Activated gamma-delta T cell (primary cell): ENCODE measurements at places on chromosomes 5 and 9.

DNA sequence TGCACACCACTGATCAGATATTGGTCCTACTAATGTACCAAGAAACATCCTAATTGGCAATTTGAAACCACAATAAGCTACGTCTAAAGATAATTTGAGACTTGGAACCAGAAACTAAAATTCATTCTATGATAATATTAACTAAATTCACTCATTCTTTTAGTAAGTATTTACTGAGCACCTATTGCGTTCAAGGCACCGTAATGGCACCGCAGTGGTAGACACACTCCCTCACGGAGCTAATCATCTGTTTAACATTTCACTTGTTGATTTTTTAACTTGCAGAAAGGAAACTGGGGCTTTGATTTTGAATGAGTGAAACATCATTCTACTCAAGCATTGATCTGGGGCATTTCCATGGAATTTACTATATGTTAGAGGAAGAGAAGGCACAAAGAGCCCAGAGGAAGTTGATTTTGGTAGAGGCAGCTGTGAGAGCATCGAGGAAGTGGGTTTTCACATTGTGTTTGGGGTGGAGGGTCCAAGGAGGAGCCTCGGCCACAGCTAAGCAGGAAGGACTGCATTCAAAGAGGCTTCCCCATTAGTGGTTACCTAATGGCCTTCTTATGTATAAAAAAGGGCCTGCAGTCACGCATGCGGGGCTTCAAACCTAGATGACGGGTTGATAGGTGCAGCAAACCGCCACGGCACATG is 7.1 kb downstream of the RAPGEF1 start:
- no peak for DNase-seq

DNA sequence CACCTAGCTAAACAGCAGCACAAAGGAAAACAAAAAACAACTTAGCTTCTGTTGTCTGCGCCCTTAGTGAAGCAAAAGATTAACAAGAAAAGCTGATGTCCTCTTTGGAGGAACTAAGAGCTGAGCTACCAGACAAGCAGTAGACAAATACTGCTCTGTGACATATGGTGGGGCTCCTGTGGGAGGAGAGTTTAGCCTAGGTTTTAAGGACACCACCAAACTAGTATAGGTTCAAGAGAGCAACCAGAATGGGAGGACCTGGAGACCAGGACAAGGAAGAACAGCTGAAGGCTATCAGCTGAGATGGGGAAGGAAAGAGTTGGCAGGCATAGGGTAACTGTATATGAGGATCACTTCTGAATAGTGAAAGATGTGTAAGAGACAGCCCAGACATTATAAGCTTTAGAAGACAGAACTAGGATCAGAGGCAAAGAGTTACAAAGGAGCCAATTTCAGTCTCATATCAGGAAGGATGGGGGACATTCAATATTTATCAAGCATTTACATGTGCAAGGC is 27.2 kb downstream of the FBXW2 start:
- no peak for DNase-seq

GRCh38 chr5:172439785-172440477 is 14.4 kb downstream of the SH3PXD2B start:
- no peak for DNase-seq

GRCh38 chr5:158179271-158179670 is 320.3 kb upstream of the CLINT1 start:
- DNase-seq, result no peak

DNA sequence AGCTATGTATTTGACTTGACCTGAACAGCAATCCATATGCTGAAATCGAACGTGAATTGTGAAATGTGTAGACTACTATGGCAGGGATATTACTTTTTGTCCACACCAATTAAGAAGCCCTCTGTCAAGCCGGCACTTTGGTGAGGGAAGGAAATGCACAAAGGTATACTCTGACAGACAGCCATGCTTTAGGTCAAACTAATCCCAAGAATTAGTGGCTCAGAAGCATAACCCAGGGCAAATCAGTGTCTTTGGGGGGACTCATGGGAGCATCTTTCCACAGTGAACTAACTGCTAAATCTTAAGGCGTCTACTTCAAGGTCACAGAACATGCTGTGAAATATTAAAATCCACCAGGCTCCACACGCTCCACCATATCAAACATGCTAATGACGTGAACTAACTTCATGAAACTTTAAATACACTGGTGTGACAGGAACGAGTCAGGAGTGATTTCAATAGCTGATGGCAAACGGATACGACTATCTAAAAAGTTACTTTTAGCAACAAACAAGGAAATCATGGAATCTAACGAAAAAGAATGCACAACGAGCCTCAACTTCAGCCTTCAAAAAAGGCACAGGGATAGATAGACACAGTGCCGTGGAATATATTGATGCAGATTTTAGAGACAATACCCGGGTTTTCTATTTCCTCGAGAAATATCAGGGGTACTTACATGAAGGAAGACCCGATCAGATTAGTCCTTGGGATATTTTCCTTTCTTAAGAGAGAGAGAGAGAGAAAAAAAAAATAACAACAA is 527 bp downstream of the MEF2C start:
- DNase-seq, result no peak

DNA sequence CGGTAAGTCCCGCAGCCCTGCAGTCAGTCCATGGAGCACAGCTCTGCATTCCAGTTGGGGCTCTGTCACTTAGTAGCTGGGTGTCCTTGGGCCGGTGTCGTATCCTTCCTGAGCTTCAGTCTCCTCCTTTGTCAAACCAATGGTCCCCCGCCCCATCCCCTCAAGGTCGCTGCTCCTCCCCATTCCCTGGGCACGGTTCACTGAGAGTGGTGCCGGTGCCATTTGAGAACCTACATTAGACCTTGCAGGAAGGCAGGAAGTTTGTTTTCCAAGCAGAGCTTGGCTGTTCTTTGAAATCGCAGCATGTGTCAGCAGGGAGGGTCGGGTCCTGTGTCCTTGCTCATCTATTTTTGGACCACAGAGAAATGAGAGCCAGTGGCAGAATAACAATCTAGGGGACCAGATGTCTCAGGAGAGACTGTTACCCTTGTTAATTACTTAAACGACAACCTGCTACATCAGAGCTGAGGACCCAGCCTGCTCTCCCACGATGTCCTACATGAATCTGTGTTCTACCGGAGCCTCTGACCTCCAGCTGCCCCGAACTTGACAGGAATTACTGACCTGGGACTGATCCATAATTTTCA is 21.7 kb upstream of the BARHL1 start:
- DNase-seq, result no peak

DNA sequence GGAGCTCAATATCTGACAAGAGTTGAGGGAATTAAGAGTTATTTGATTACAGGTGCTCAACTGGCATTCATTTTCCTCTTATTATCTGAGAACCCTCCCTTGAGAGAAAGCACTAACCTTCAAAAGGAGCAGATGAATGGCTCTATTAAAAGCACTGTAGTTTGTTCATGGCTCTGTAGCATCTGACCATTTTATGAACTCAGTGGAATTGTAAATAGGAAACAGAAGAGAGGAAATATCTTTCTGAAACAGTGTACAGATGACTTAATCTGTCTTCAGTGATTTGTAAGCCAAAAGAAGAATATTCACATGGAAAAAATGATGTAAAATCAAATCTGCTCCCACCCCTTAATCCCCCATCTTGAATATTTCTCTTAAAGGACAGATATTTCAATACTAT is 810.4 kb upstream of the GRAMD2B start:
- no peak for DNase-seq

- DNase-seq, result no peak
These were observed 3.6 kb downstream of the TRIO start for GRCh38 chr5:14146725-14147124.

DNA sequence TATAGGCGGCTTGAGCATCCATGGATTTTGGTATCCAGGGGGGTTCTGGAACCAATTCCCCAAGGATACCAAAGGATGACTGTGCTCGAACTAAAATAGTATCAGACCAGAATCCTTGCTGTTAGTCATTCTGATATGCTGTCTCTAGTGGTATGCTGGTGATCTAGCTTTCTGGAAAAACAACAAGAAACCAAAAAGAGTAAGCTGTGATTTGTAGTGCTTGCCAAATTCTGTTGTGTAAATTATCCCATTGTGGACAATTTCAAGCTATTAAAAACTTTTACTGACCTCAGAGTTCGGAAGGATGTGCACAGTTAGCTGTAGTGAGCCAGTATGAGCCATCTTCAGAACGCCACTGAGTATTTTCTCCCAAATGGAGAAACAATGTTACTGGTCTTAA is 99.0 kb upstream of the FBN2 start:
- no peak for DNase-seq

- no peak for DNase-seq
These were observed 7.6 kb downstream of the PAM start for GRCh38 chr5:102762562-102763227.

DNA sequence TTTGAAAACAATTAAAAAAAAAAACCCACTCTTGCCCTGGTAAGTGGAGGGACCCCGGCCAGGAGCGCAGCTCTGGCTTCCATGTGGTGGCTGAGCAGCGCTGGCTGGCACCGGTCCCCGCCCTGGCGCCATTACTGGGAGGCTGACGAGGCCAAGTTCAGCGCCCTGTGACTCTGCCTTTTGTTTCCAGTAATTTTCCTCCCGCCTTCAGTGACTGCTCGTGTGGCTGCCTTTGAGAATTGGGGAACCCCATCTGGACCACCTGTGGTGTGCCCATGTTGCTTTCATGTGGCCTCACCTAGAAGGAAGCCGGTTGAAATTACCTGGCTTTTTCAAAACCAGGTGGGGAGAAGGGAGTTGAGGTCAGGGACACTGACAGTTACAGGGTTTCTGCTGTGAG is 136.1 kb downstream of the GAPVD1 start:
- DNase-seq, result no peak

DNA sequence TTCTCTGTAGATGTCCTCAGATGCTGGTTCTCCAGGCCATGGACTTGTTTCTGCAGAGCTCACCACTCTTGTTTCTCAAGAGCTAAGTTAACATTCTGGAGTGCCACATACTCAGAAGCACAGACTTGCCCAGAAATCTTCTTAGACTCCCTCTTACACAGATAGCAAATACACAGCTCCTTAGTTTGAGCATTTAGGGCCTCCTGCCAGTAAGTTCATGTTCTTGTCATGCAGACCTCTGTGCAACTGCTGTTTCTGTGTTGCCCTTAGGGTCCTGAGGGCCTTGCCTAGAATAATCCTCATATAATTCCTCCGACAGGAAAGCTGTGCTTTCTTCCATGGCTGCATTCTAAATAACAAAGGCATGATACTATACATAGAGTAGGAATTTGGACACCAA is 1.3 kb upstream of the PTPDC1 start:
- no peak for DNase-seq

- DNase-seq, result no peak
These were observed 2.5 kb downstream of the KDM3B start for GRCh38 chr5:138354926-138355378.

DNA sequence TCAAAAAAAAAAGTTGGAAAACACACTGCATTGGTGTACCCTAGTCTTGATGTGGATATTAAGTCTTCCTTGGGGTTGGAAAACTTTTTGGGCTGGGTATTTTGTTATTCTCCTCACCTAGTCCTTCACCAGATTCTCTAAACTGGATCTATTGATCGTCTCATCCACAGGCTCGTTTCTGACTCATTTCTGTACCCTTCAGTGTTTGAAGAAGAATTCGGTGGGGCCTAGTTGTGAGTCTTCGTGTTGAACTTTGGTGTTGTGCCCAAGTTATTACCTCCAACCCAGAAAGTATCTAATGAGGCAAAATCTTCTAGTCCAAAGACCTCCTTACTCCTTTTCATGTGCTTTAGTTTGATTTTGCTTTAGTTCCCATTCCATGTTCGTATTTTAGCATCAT is 1.6 kb downstream of the NFX1 start:
- DNase-seq, result no peak

GRCh38 chr5:123351240-123351639 is 72.0 kb downstream of the CEP120 start:
- DNase-seq, result no peak

GRCh38 chr9:71987471-71988371 is 72.7 kb downstream of the C9orf57 start:
- no peak for DNase-seq

- no peak for DNase-seq
These were observed 24.3 kb upstream of the TRIM32 start for GRCh38 chr9:116662646-116663310.

- DNase-seq, result no peak
These were observed 6.7 kb downstream of the SUSD3 start for GRCh38 chr9:93065135-93065720.

- no peak for DNase-seq
These were observed 171.7 kb downstream of the MACROH2A1 start for GRCh38 chr5:135227064-135228022.

- no peak for DNase-seq
These were observed 1.0 kb upstream of the CRB2 start for GRCh38 chr9:123354806-123355508.

DNA sequence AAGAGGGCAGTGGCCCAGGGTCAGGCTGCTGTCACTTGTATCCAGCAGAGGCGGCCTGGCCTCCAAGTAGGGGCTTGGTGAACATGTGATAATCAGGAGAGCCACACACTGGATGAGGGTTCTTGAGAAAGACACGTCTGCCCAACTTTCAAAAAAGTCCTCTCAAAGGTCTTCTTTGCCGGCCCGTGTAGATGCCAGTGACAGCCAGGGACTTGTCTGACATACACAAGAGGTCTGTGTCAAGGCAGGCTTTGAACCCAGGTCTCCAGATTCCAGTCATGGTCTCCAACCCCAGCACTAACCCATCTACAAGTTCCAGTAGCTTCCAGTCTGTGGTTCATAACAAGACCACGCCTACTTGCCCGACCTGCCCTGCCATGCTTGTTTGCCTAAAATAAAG is 7.9 kb upstream of the AMBP start:
- no peak for DNase-seq

GRCh38 chr5:151923866-151924476 is 680 bp downstream of the GLRA1 start:
- no peak for DNase-seq

GRCh38 chr5:137567226-137567625 is 68.1 kb upstream of the SPOCK1 start:
- no peak for DNase-seq

DNA sequence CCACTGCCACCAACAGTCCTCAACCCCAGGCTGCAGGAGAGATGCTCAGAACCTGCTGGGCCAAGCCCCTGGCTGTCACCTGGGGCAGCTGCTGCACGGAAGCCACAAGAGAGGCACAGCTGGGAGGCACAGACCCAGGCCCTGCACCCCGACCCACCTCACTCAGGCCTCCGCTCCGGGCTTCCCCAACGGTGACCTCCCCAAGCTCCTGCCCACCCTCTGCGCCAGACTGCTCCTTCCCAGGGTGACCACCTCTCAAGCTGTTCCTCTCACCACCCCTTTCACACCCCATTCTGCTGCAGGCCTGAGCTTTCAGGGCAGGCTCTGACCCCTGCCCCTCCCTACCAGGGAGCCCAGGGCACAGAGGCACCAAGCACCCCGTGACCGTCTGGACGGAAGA is 33.0 kb downstream of the VAV2 start:
- no peak for DNase-seq

DNA sequence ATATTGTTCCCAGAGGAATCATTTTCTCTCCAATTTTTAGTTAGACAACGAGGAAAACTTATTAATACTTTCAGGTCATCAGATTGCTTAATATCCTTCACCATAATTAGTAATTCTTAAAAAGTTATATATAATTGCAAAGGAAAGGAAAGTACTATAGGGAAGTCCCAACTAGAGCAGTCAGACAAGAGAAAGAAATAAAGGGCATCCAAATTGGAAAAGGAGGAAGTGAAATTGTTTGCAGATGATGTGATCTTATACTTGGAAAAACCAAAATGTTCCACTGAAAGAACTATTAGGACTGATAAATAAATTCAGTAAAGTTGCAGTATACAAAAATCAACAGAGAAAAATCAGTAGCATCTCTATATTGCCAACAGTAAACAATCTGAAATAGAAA is 223.5 kb upstream of the MEF2C start:
- DNase-seq, result no peak
